NCI-H1092 (cell line): ENCODE measurements at places on chromosomes 6 and 20.

- no peak for DNase-seq
Observed at GRCh38 chr6:44005507-44005903, 121.7 kb downstream of the MRPL14 start.

- no peak for DNase-seq
Observed at GRCh38 chr6:161067749-161068148, 76.2 kb downstream of the MAP3K4 start.

- no peak for DNase-seq
Observed at GRCh38 chr6:12490351-12490903, 200.3 kb downstream of the EDN1 start.

GRCh38 chr20:63208346-63208909 is 7.5 kb downstream of the YTHDF1 start:
- DNase-seq, result no peak

DNA sequence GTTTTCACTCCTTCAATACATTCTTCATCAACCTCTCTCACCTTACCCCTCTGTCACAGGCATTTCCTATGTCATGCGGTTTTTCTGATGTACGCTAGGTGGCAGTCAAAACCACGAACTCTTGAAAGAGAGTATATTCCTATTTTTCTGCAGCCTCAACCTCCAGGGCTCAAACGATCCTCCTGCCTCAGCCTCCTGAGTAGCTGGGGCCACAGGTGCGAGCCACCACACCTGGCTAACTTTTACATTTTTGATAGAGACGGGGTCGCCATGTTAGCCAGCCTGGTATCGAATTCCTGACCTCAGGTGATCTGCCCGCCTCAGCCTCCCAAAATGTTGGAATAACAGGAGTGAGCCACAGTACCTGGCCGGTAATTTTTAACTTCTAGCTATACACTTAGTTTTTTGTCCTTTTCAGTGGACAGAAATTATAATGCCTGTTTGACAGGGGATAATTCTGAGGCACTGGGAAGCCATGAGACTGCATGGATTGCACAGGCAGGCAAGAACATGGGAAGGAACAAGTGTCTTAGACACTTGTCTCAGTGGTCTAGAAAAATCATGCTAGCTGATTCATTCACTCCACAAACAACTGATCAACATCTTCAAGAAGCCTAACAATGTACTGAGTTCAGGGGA is 22.5 kb upstream of the HFE start:
- DNase-seq, result peak; percentile 14

GRCh38 chr6:154306696-154307095 is 49.9 kb downstream of the IPCEF1 start:
- no peak for DNase-seq
